ENCODE measurements at places on chromosomes 12 and 14. TPM values are rescaled to one million over a fixed set of nuclear protein-coding genes. Genes with fewer than 3 reads are reported as not detected.

DNA sequence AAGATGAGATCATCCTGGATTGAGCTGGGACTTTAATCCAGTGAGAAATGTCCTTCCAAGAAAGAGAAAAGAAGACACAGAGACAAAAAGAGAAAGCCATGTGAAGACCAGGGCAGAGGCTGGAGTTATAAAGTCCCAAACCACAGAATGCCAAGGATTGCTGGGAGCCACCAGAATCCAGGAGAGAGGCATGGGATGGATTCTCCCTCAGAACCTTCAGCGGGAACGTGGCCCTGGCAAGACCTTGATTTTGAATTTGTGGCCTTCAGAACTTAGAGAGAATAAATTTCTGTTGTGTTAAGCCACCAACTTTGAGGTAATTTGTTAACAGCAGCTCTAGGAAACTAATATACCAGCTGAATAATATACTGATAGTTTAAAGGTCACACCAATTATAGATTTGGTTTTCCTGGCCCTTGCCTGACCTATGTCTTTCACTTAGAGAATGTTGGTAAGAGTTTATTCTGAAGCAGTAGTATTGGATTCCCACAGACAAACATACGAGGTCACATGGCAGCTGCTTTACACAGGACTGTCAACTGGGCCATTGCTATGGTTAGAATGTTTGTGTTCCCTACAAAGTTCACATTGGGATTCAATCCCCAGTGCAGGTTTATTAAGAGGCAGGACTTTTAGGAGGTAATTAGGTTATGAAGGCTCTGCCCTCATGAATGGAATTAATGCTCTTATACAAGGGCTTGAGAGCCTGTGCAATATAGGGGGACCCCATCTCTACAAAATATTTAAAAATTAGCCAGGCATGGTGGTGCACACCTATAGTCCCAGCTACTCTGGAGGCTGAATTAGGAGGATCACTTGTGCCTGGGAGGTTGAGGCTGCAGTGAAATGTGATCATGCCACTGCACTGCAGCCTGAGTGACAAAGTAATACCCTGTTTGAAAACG lies 156.5 kb upstream of the EEA1 start:
- no peak for DNase-seq

HOXC12 gene
- not detected for polyA plus RNA-seq

GRCh38 chr12:14384783-14385638 lies 19.5 kb downstream of the ATF7IP start:
- DNase-seq: peak; percentile 77

GRCh38 chr12:80129895-80130530 lies 30.7 kb downstream of the OTOGL start:
- DNase-seq: peak; percentile 18

Measured in GM23248 (cell line).